ENCODE measurements at places on chromosomes 16 and 17.

- no peak for DNase-seq
These were observed 662.5 kb downstream of the CDH11 start for GRCh38 chr16:64459402-64459801.

DNA sequence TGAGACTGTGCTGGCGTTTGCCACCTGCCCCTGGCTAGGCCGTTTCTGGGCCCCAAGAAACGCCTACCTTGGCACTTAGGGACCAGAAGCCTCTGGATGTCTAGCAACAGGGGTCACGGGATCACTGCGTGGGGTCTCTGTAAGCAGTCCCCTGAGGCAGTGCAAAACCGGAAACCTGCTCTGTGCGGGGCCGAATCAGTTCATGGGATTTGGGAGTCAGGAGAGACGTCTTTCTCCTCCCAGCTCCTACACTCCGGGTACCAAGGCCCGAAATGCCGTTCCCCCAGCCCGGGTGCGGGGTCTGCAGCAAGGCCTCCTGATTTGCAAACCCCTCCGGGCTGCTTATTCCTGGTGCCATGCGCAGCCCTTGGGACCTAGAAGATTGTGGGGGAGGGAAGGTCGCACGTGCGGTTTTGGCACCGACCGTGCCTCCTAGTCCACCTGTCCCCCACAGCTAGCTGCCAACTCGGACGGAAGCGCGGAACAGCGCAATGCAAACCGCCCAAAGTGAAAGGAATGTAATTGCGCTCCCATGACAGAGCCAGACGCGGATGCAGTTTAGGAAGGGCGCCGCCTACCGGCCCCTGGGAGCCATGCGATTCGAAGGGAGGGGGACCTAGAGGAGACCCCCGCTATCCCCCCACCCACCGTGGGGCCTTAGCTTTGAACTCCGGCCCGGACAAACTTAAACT is 6.5 kb downstream of the IRX5 start:
- DNase-seq = no peak

GRCh38 chr17:81517339-81518112 is 4.9 kb upstream of the ACTG1 start:
- no peak for DNase-seq

DNA sequence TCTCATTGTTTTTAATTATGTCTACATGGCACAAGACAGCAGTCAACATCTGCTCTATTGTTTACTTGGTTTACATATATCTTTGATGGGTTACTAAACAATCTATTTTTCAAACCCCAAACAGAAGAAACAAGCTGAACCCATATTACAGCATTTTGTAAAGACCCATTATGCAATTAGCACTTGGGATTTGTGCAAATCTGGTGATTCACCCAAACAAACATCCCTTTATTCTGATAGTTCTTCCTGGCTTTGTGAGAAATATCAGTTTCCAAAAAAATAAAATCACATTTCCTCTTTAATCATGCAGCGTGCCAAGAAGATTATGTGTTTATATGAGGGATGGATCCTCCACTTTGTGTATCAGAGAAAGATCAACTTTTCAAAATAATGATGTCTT is 16.8 kb upstream of the RBFOX1 start:
- DNase-seq = no peak

DNA sequence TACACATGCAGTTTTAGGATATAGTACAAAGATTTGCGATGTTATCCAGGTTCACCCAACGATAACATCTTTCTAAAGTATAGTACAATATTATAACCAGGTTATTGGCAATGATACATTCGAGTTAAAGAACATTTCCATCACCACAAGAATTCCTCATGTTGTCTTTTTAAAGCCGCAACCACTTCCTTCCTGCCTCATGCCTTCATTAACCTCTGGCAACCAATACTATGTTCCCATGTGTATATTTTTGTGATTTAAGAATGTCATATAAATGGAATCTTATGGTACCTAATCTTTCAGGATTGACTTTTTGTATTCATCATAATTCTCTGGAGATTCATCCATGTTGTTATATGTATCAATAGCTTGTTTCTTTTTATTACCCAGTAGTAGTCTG is 1183.2 kb downstream of the CDH11 start:
- no peak for DNase-seq

DNA sequence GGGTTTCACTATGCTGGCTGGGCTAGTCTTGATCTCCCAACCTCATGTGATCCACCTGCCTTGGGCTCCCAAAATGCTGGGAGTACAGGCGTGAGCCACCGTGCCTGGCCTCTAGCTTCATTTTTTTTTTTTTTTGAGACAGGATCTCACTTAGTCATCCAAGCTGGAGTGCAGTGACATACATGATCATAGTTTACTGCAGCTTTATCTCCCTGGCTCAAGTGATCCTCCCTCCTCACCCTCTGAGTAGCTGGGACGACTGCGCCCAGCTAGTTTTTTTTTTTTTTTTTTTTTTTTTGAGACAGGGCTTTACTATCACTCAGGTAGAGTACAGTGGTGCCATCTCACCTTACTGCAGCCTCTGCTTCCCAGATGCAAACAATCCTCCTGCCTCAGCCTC is 9.7 kb downstream of the RPA1 start:
- no peak for DNase-seq

Measured in T follicular helper cell (primary cell).